ENCODE measurements at places on chromosomes 7 and 10.

GRCh38 chr7:31688372-31688771 lies 1.4 kb downstream of the PPP1R17 start:
- no peak for DNase-seq

- no peak for DNase-seq
Observed at GRCh38 chr10:89574368-89574767, 39.0 kb upstream of the SLC16A12 start.

DNA sequence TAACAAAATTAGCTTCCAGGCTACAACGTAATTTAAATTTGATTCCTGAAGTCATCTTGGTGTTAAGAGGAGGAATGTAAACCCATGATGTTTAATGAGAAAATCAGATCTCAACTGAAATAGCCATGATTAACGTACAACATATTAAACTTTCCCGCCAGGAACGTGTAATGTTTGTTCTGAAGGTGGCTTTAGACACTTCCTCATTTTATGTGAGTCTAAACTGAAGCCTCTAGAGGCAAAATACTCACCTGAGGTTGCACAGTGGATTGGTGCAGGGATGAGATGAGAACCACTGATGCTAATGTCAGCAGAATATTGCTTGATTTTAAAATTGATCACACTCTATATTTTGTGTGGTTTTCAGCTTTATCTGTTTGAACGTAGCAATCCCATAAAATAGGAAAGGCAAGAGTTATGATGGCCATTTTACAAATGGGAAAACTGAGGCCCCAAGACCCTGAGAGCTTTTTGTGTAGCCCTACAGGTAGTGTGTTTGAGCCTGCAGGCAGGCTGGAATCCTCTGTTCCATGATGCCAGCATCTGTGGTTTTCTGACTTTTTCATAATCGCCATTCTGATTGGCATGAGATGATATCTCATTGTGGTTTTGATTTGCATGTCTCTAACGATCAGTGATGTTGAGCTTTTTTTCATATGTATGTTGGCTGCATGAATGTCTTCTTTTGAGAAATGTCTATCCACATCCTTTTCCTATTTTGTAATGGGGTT lies 243.7 kb upstream of the BMPER start:
- DNase-seq = no peak

GRCh38 chr10:51083356-51083853 lies 9.1 kb downstream of the PRKG1 start:
- no peak for DNase-seq

DNA sequence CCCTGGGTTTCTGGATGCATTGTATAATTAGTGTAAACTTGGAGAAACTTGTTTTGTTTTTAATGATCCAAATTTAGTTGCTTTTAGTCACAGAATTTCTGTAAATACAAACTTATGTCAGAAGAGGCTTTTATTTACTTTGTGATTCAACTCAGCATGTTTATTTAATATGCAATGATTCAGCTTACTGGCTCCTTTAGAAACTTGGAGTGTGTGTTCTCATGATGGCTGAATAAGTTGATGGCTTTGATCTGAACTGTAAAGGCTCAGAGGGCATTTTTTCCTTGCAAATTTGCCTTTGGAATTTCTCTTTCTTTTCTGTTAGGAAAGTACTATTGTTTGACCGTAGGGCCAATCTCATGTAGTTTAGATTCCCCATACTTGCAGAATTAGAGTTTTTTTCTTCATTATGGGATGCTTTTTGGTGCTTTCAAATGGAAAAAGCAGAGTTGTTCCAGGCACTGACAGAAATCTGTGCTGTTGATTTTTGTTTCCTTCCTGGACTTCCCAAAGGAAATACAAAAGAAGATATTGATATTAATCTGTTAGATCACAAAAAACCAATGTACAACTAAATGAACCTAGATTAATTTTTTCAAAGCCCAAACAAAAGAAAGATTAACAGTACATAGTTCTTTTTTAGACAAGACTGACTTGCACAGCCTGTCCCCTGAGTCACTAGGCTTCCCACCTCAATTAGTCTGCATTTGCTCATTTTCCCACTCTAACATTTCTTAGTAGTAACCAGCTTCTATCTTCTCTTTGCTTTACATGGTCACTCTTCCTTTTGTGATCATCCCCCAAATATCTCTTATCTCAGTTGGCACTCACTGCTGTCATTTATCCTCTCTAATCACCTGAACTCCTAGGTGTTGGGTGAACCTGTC lies 96.8 kb upstream of the AGR3 start:
- DNase-seq = no peak

- DNase-seq = no peak
Observed at GRCh38 chr10:95782318-95782717, 26.4 kb downstream of the ENTPD1 start.

GRCh38 chr7:10708447-10708846 lies 265.2 kb upstream of the PHF14 start:
- no peak for DNase-seq

DNA sequence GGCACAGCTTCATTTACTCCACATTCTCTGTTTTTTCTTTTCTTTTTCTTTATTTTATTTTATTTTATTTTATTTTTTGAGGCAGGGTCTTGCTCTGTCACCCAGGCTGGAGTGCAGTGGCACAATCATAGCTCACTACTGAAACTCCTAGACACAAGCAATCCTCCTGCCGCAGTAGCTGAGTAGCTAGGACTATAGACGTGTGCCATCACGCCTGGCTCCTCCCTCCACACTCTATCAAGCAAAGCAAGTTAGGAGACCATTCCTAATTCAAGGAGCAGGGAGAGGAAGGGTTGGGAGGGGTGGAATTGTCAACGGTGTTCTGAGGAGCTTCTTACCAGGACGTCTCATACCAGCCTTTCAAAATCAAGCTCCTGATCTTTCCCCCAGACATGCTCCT lies 52.4 kb downstream of the OAT start:
- DNase-seq = no peak

DNA sequence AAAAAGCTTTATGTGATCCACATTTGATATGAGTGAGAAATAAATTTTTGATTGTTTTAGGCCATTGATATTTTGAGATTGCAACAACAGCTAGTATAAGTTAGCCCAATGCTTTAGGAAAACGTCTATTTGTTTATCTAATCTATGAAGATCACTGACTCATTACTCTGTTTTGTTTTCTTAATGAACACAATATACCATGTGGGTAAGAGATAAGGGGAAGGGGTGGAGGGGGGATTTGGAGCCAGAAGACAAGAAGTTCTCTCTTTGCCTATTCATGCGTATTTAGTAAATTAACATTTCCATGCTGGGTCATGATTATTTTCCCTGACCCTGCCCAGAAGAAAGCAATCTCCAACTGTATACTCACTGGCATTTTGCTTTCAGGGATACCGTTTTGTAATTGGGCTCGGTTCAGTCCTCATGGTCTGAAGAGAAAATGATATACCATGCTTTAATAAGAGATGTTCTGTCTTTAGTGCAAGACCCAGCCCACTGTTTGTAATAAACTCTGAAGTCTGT lies 359.5 kb upstream of the NPSR1 start:
- DNase-seq = no peak

DNA sequence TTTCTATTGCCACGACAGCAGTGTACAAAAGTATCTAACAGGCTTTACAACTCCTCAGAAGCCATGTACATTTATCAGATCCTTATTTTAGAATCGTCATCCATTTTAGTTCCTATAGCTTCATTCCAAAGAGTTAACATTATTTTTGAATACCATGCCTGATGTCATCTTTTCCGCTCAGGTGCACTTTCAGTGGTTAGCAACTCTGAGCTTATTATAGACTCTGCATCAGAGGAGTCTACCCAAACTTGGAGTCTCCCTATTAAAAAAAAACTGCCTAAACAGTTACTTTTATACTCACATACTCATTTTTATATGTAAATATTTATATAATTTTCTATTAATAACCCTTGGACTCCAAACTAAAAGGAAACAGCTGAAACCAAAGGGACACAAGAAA lies 31.6 kb upstream of the PRSS37 start:
- DNase-seq = no peak

GRCh38 chr10:114687459-114687858 lies 29.4 kb upstream of the ABLIM1 start:
- no peak for DNase-seq

DNA sequence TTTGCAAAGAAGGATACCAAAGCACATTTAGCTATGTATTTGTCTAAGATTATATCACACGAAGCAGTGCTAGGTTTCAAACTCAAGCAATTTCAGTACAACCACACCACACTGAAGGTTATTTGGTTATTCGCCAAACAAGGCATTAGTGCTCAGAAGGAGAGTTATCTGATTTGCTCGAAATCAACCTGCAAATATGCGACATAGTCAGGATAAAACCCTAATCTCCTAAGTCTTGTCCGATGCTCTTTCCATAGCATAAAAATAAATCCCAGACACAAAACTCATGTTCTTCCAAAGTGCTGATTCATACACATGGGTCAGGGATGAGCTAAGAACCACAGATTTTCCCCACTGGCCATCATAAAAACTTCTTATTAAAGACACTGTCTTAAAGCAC lies 1288.0 kb upstream of the SORCS1 start:
- DNase-seq = no peak

DNA sequence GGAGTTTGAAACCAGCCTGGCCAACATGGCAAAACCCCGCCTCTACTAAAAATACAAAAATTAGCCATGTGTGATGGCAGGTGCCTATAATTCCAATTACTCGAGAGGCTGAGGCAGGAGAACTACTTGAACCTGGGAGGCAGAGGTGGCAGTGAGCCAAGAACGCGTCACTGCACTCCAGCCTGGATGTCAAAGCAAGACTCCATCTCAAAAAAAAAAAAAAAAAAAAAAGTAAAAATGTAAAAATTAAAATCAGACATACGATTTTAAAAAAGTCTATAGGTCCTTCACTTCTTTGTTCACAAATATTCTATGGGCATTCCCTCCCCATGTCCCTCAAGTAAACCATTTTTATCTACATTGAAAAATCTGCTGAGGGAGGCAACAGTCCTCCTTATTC lies 34.9 kb upstream of the TLL2 start:
- no peak for DNase-seq

- DNase-seq = no peak
Observed at GRCh38 chr7:82264783-82265305, 178.7 kb downstream of the CACNA2D1 start.

DNA sequence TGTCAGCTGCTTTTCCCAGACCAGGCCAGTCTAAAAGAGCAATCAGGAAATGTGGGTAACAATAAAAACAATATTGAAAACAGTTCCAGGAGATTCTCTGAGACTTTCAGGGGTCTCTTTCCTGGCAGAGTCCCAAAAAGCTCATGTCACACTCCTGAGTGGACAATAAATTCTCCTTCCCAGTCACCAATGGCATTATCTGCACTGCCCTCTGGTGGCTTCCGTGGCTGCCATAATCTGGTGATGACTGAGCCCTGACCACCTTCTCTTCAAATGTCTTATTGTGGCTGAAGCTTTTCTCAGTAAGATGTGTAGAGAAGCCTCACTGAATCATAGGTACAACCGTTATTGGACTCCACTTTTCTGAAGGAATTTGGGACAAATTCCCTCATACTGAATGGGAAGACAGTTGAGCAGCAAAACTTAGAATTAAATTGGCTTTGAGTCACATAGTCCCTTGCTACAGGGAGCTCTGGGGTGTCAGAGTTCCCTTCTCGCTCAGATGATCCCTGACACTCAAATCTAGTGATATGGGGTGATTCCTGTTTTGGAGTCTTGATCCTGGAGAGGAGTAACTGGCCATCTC lies 24.4 kb upstream of the ASAH2 start:
- no peak for DNase-seq

- no peak for DNase-seq
Observed at GRCh38 chr10:75403144-75403938, 1.8 kb upstream of the ZNF503 start.

DNA sequence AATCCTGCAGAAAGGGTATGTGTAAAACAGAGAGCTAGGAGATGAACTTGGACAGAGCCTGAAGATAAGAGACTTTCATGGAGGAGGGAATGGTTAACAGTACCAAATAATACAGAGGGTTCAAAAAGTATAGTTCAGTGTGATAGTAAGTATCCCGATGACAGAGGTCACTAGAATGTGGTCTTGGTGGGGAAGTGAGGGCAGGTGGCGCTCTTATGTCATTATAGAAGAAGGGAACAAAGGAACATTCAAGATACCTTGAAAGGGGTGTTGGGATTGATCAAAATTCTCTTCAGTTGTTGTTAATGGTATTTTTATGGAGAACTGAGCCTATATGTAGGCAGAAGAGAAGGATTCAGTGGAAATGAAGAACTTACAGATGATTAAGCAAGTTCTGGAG lies 312.5 kb downstream of the SUGCT start:
- DNase-seq = no peak

DNA sequence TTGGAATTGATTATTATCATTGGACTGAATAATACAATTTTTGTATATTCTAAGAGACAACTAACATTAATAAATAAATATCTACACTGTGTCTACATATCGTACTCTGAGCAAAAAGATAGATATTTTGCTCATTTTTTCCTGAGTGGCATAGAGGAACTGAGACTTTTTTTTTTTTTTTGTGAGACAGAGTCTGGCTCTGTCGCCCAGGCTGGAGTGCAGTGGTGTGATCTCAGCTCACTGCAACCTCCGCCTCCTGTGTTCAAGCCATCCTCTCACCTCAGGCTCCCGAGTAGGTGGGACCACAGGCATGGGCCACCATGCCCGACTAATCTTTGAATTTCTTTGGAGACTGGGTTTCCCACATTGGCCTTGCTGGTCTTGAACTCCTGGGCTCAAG lies 14.0 kb downstream of the KMT2E start:
- no peak for DNase-seq

GRCh38 chr10:76088980-76089379 lies 657.6 kb downstream of the LRMDA start:
- no peak for DNase-seq

GRCh38 chr10:71442859-71443570 lies 46.3 kb downstream of the CDH23 start:
- DNase-seq = no peak

DNA sequence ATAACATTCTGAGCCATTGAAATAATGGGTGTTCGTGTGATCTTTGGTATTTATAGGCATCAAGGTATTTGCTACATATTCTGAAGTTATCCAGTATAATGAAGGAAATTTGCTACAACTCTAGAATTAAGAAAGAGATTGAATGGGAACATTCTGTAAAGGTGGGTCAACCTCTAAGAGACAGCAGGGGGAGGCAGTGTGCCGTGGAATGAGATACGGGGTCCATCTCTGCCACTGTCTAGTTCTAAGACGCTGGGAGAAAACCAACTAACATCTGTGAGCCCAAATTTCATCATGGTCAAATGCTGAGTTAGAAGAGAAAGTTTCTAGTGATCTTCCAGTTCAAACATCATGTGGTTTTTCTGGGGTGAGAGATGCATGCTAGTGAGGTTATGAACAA lies 368.9 kb downstream of the SORCS1 start:
- no peak for DNase-seq

DNA sequence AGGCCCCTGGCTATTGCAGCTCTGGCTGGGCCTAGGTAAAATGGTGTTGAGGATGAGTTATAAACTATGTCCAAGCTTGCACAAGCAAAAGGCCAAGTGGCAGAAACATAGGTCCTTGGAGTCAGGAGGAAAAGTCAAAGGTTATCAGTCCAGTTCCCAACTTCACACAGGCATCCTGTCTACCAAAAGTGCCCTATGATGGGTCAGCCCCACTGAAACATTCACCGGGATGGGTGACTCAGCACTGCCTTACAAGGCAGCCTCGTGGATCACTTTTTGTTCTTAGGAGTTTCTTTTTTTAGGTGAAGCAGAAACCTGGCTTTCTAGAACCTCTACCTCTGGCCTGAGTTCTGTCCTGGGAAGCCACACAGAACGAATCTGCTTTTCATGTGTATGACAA lies 158.8 kb upstream of the LYZL2 start:
- no peak for DNase-seq
